ENCODE measurements at places on chromosomes 11 and 22.

GRCh38 chr22:43592476-43592875 is 180.7 kb downstream of the MPPED1 start:
- no peak for DNase-seq

- no peak for DNase-seq
Measured at GRCh38 chr11:18088966-18089365, 16.9 kb downstream of the SAAL1 start.

DNA sequence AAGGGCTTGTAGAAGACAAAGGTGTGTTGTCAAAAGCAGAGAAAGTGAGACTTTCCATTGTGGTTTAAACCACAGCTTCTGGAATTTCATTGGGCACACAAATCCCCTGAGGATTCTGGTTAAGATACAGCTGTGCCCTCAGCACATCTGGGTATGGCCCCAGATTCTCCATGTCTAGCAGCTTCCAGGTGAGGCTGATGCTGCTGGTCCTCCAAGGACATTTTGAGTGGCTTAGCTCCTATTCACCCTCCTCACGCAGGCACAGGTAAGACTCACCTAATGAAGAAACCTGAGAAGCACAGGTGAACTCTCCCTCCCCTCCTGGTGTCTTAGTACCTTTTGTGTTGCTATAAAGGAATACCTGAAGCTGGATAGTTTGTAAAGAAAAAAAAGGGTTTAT is 88.9 kb upstream of the IGLL5 start:
- no peak for DNase-seq

- DNase-seq, result no peak
Measured at GRCh38 chr11:122344215-122344614, 228.2 kb upstream of the BLID start.

GRCh38 chr11:30342736-30343166 is 19.8 kb downstream of the ARL14EP start:
- no peak for DNase-seq

DNA sequence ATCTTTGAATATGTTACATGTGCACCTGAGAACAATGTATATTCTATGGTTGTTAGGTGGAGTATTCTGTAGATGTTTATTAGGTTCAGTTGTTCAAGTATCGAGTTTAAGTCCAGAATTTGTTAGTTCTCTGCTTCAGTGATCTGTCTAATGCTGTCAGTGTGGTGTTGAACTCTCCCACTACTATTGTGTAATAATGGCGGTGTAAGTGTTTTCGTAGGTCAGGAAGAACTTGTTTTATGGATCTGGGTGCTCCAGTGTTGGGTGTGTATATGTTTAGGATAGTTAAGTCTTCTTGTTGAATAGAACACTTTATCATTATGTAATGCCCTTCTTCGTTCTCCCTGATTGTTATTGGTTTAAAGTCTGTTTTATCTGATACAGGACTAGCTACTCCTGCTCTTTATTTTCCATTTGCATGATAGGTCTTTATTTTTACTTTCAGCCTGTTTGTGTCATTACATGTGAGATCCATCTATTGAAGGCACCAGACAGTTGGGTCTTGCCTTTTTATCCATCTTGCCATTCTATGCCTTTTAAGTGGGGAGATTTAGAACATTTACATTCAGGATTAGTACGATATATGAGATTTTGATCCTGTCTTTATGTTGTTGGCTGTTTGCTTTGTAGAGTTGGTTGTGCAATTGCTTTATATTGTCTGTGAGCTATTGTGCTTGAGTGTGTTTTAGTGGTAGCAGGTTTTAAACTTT is 121.6 kb downstream of the DDX10 start:
- DNase-seq, result no peak

DNA sequence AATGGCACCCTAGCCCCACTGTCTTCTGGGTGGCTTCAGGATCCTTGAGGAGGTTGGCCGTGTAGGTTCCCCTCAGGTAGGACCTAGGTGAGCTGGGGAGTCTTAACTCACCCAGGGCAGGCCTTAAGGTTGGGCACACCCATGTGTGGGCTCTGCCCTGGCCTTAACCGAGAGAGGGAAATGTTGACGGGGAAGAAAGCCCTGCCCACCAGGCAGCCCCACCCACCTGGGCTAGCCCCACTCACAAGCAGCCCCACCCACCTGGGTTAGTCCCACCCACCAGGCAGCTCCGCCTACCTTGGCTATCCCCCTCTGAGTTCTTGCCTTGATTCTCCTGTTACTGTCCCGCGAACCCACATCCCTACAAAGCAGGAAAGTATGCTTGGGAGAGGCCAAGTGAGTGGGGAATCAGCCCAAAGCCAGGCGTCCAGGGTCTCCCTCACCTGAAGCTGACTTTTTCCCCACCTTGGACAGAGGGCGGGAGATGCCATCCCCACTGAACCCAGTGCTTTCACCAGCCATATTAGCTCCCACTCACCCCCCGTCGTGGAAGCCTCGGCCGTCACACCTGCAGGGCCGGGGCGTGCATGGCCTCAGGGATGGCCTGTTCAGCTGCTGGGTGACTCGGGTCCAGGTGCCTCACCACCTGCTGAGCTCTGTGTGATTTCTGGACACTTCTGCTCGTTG is at the start of gene MYEOV:
Gene MYEOV, plus strand, starts transcription at position 337 of the 687 bp plus-strand sequence. CDS start 1,200 bp downstream, outside the sequence.
- DNase-seq, result peak; percentile 30

GRCh38 chr22:20384865-20385264 is 9.1 kb upstream of the ZNF74 start:
- no peak for DNase-seq

GRCh38 chr11:77054084-77054483 is 12.7 kb upstream of the CAPN5 start:
- no peak for DNase-seq

- no peak for DNase-seq
Measured at GRCh38 chr11:877565-877964, 33.0 kb downstream of the CHID1 start.
